Pulmonary artery endothelial cell (primary cell): ENCODE measurements at places on chromosomes 12 and 14. TPM values are rescaled to one million over a fixed set of nuclear protein-coding genes. Genes with fewer than 3 reads are reported as not detected.

Gene PRPH
- 0.26 and 0.53 TPM in 2 replicates for total RNA-seq

Gene IAPP
- total RNA-seq, result not detected in 2 replicates

Gene RIMKLB
- total RNA-seq, result 54.4 and 130 TPM in 2 replicates

Gene RIPK3
- 3.7 and 3.9 TPM in 2 replicates for total RNA-seq

Gene NAA30
- 25.5 and 35.4 TPM in 2 replicates for total RNA-seq

Gene AMIGO2
- 15.2 and 23.4 TPM in 2 replicates for total RNA-seq

Gene ANKS1B
- 0.07 and 0.28 TPM in 2 replicates for total RNA-seq

Gene RERG
- 0.13 TPM in 1 of 2 replicates, not detected in the other for total RNA-seq

Gene FGF6
- total RNA-seq, result not detected in 2 replicates

Gene DTX1
- not detected in 2 replicates for total RNA-seq

Gene MIPOL1
- 23.7 and 26.3 TPM in 2 replicates for total RNA-seq

Gene COQ10A
- total RNA-seq, result 4.9 and 7.3 TPM in 2 replicates

Gene POP5
- 28.5 and 48.4 TPM in 2 replicates for total RNA-seq

Gene RFLNA
- 23.9 and 70.8 TPM in 2 replicates for total RNA-seq

Gene RAB15
- total RNA-seq, result 14.3 and 17.2 TPM in 2 replicates

Gene DIO2
- 0.13 and 0.28 TPM in 2 replicates for total RNA-seq

Gene WIF1
- not detected in 2 replicates for total RNA-seq

Gene OR6C2
- total RNA-seq, result not detected in 2 replicates

Gene SLC6A12
- not detected in 2 replicates for total RNA-seq

Gene TAMALIN
- total RNA-seq, result 42.7 and 42.8 TPM in 2 replicates

Gene KRT73
- total RNA-seq, result not detected in 2 replicates

Gene RNFT2
- 2.6 and 2.7 TPM in 2 replicates for total RNA-seq

Gene TEAD4
- total RNA-seq, result 26.2 and 29.1 TPM in 2 replicates

Gene ESRRB
- not detected in 2 replicates for total RNA-seq

Gene CMKLR1
- total RNA-seq, result 0.13 TPM in 1 of 2 replicates, not detected in the other

Gene TPPP2
- not detected in 2 replicates for total RNA-seq

Gene PLXNC1
- total RNA-seq, result 0.53 and 0.71 TPM in 2 replicates

Gene SYNE3
- total RNA-seq, result 11.5 and 15.5 TPM in 2 replicates

Gene SNX6
- 96.3 and 124 TPM in 2 replicates for total RNA-seq

Gene PTPN6
- 0.13 and 0.60 TPM in 2 replicates for total RNA-seq

Gene ZNF641
- 3.5 and 11.6 TPM in 2 replicates for total RNA-seq

Gene AQP2
- total RNA-seq, result not detected in 2 replicates

Gene RNU6-7
- not detected in 2 replicates for total RNA-seq

Gene KRT78
- total RNA-seq, result not detected in 2 replicates

Gene IFNG-AS1
- total RNA-seq, result not detected in 2 replicates

Gene STYK1
- 21.8 and 25.5 TPM in 2 replicates for total RNA-seq

Gene SLC10A1
- total RNA-seq, result not detected in 2 replicates

Gene CLEC4A
- 0.13 TPM in 1 of 2 replicates, not detected in the other for total RNA-seq

Gene ARMH4
- total RNA-seq, result 1.5 and 2.1 TPM in 2 replicates

Gene TBC1D30
- total RNA-seq, result 18.8 and 19.9 TPM in 2 replicates

Gene BTG1
- total RNA-seq, result 13.2 and 17.4 TPM in 2 replicates

Gene FBXO34
- total RNA-seq, result 27.6 and 31.7 TPM in 2 replicates

Gene LIN7A
- 0.07 and 0.11 TPM in 2 replicates for total RNA-seq

Gene FZD10
- total RNA-seq, result not detected in 2 replicates

Gene COX8C
- not detected in 2 replicates for total RNA-seq

Gene CCDC175
- total RNA-seq, result not detected in 2 replicates

Gene NOS1
- 0.04 and 0.07 TPM in 2 replicates for total RNA-seq

Gene INHBC
- total RNA-seq, result not detected in 2 replicates

Gene ESPL1
- total RNA-seq, result 6.7 and 14.6 TPM in 2 replicates

Gene PRR4
- 0.21 and 0.46 TPM in 2 replicates for total RNA-seq

Gene PZP
- total RNA-seq, result 0.14 and 0.40 TPM in 2 replicates

Gene PLEKHH1
- 0.14 and 0.26 TPM in 2 replicates for total RNA-seq

Gene CDCA3
- total RNA-seq, result 11.0 and 27.2 TPM in 2 replicates

Gene FIGNL2
- 0.18 and 0.53 TPM in 2 replicates for total RNA-seq
